ENCODE measurements at places on chromosomes 5 and 9.

GRCh38 chr9:121950441-121950840 lies 142.7 kb downstream of the TTLL11 start:
- DNase-seq: no peak

GRCh38 chr9:33233626-33234342 lies 6.2 kb upstream of the SPINK4 start:
- no peak for DNase-seq

DNA sequence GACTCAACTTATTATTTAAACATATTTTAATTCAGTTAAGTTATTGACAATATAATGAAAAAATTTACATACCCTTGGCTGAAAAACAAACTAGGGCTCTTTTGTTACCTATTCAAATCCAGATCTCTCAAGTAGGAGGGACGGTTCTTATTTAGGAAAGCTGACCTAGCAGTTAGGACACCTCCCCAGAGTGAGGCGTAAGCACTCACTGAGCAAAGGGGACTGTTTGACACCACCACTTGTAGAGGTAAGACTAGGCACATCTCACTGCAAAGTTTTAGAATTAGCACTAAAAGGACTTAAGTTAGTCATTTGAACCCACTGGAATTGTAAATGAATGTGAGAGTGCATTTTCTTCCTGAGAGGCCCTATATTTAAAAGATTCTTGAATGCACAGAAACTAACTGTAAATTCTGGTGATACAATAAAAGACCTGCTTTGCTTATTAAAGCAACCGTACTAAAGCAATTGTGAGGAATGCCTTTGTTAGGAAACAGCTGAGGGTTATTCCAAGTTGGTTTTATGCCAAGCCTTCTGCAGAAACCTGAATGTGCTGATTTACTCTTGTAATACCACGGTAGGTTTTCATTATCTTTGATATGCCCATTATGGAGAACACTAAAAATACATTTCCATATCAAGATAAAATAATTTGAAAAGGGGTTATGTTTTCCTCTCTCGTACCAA lies 16.2 kb downstream of the HACD4 start:
- DNase-seq: no peak

DNA sequence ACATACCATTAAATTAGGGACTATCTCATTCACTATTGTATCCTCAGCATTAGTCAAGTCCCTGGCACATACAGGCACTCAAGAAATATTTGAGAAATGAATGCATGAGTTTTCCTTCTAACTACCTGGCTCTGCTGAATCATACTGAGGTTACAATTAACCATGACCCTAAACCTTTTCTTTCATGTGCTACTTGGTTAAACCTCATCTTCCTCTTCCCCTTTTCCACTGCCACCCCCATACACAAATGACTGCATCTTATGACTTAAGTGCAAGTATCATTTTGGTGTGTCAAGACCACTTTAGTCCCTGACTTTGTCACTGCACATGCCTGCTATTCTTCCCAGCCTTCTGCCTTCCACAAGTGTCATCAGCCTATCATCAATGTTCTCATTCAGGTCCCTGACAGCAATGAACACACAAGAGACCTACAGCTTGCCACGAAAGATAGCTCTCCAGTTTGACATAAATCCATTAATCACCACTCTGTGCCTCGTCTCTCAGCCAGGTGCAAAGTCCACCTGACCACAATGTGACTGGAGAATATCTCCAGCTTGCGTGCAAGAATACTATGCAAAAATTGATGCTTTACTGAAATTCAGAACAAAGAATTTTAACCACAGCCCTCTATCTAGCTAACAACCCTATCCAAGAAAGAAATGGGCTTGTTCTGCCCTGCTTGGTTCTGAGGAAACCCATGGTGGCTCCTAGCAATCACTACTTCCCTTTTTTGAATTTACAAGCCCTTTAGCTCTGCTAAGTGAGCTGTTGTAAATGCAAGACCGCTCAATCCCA lies 74.5 kb downstream of the MAPKAP1 start:
- DNase-seq: no peak

DNA sequence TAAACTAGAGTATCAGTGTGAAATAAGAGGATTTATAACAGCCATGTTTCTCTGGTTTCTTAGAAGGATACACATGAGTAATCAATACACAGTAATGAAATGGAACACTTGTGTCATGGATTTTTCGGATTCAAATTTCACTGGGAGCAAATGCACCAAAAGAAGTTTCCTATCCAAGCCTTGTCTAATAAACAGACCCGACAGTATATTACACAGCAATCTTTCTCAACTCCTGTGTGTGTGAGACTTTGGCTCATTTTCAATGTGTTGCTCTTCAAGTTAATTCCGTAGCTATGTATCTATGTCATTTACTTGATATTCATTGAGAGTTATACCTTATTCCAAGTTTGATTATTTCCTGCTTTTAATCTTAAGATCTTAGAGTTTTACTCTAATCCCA lies 930.2 kb downstream of the MAT2B start:
- no peak for DNase-seq
